ENCODE measurements at places on chromosomes 16 and 17.

- DNase-seq = no peak
These were observed 818 bp downstream of the DPH1 start for GRCh38 chr17:2030779-2031163.

DNA sequence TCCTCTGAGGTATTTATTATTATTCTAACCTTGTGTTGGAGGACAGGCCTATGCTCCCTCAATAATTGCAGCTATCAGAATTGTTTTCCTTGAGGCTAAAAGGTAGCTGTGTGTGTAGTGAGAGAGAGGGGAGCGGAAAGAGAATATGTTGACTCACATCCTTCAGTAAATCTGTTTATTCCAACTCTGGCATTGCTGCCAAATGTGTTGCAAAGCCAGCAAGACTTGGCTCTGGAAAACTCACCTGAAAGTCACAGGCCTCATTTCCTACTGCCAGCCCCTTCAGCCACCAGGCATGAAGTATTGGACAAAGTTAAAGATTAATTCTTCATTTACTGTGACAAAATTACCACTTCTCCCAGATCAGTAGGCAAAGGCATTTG is 9.6 kb downstream of the CA10 start:
- peak; percentile 83 for DNase-seq

- peak; percentile 17 for DNase-seq
These were observed 21.2 kb downstream of the SMG6 start for GRCh38 chr17:2282297-2282873.

GRCh38 chr17:44646280-44646679 is 10.0 kb upstream of the MEIOC start:
- DNase-seq = no peak

DNA sequence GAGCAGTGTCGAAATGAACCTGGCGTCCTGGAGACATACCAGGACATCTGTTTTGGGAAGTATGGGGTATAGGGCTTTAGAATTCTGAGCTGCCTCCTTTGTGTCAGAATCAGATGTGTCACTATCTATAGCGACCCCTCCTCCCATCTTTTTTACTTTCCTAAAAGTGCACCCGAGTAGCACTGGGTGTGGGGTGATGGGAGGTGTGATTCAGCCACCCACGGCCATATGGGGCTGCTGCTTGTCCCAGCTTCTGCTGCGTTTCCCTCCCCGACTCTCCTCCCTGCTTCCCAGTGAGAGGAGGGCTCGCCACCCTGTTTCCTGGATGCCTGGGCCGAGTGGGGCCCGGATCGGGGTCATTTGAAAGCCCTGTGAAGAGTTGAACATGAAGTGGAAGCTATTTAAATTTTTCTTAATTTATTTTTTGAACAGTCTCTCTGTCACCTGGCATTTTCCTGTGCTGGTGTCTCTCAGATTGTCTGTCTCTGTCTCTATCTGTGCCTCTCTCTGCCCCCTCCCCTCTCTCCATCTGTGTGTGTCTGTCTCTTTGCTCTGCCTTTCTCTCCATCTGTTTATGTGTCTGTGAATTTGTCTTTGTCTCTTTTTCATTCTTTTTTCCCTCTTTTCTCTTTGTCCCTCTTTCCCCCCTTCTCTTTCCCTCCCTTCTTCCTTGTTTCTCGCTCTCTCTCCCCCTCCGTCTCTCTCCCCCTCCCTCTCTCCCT is 638.8 kb upstream of the EEF2KMT start:
- DNase-seq = no peak

DNA sequence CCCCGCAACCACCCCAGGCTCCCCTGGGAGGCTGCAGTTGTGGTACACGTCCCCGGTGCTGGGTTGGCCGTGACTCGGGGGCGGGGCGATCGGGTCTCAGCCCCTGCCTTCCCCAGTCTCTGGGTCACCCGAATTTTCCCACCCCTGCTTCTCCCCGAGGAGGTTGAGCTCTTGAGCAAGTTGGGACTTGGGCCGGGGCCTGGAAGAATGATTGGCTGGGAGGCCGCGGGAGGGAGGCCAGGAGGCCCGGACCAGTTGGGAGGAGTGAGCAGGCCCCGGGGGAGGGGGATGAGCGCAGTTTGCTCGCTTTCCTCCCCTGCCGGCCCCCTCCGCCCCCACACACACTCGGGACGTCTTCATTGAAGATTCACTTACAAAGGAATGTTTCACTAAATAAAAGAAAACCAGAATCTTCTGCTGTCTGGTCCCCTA is 4.5 kb upstream of the HEXIM1 start:
- no peak for DNase-seq

DNA sequence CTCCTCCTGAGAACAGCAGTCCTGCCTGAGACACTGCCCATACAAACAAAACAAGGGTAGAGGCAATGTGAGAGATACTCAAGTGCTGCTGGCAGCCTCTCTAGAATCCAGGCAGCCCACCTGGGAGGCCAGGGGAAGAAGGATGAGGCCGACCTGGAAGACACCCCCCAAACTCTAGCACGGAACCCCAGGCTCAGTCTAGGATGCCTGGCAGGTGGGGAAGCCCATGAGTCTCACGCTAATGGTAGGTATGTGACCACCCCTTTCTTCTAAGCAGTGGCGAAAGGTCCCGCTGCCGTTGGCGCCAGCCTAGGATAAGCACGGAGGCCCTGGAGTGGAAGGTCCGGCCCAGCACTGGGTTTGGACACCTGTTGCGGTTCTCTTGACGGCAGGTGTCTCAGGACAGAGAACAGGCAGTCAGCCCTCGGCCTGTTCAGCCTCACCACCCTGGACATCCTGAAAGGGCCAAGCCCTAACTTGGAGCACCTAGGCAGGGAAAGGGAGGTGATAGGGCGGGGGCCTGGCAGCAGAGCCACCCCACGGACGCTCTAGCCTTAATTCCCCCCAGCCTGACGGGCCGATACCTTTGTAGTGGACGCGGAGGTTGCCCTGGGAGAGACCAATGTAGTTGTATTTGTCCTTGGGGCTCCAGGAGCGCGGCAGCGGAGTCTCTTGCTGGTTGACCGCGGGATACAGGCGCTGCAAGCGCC is 487 bp downstream of the RANBP10 start:
- no peak for DNase-seq

- DNase-seq = no peak
These were observed 22.9 kb downstream of the RPGRIP1L start for GRCh38 chr16:53680756-53681155.

DNA sequence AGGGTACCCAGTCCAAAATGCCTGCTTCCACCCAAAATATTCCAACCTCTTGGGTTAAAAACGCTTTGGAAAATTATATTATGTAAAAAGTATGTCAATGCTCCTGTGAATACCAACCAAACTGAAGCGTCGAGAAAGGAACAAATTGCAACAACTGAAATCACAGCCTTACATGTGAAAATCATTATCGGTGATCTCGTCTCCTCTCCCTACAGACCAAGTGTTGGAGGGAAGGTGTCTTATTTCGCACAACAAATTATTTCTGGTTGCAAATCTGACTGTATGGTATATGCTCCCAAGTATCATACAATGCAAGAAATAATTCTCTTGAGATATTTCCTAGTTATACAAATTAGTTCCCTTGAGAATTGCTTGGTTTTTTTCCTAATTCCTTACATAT is 89.3 kb upstream of the CDYL2 start:
- DNase-seq = no peak

GRCh38 chr17:63275318-63275970 is 170.7 kb downstream of the CYB561 start:
- no peak for DNase-seq

DNA sequence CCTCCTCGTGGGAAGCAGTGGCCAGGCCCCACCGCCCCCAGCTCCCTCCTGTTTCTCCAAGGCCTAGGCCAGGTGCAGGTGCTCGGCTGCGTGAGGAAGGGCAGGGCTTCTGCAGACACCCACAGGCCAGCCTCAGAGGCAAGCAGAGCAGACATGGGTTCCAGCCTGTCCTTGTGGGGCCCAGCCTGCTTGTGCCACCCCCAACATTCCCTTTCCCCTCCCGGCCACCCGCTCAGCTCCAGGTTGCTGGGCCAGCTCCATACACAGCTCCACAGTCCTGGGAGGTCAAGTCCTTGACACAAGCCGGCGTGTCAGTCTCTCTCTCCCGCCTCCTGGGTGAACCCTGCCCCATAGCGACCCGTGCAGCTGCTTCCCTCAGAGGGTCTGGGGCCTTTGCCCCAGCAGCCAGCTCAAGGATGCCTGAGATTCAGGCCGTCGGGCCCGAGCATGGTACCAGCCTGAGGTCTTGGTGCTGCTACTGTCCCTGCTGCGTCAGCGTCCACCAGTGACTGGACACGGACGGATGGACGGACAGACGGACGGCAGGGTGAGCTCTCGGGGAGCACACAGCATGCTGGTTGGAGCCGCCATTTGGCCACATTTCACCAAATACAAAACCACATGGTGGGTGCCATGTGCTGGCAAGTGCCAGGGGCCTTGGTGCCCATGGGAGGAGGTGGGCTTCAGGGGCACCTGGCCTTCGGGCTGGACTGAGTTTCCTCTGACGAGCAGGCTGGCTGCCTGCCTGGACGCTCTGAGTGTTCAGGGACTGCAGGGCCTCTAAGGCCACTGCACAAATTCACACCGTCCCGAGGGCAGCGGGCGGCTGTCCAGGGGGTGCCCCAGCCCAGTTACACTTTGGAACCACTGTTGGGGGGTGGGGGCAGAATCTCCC is 8.0 kb downstream of the SECTM1 start:
- no peak for DNase-seq

DNA sequence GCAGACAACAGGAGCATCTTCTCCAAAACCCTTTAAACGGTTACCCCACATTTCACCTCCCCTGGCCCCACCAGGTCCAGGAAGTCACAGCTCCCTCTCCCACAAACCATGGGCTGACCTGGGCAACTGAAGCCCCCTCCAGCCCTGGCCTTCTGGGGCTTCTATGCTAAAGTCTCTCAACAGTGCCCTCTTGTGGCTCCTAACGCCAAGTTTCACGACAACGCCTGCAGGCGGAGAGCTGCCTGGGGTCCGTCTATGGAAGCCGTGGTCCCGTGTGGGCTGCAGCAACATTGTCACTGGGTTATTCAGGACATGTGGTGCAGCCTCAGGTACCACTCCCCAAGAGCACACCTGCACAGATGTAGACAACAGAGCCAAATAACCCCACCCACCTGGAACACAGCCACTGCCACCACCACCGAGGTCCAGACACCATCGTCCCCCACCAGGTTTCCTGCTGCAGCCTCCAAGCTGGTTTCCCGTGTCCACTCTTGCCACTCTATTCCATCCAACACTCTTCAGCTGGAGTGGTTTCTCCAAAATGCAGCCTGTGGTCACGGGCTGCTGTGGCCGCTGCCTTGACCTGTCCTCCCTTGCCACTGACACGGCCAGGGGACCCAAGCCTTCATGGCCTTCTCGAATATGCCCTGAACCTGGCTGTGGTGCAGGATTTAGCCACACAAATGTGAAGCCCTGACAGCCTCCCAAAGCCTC is 19.1 kb downstream of the C16orf95 start:
- DNase-seq = no peak

DNA sequence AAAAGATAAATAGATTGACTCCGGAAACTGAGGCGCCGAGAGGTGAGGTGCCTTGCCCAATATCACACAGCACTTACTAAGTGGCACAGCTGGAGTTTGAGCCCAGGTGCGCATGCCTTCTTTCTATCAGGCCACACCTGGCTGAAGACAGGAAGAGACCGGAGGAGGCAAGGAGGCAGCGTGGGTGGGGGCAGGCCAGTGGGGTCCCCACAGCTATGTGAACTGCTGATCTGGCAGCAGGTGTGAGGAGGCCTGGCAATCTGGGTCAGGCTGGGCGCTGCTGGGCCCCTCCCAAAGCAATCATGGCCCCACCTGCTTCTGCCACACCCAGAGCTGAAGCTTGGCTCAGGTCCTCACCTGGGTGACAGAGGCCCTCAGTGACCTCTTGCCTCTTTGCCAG is 1.9 kb upstream of the GDPD3 start:
- no peak for DNase-seq

GRCh38 chr16:2082983-2083364 is 35.2 kb downstream of the TSC2 start:
- no peak for DNase-seq

DNA sequence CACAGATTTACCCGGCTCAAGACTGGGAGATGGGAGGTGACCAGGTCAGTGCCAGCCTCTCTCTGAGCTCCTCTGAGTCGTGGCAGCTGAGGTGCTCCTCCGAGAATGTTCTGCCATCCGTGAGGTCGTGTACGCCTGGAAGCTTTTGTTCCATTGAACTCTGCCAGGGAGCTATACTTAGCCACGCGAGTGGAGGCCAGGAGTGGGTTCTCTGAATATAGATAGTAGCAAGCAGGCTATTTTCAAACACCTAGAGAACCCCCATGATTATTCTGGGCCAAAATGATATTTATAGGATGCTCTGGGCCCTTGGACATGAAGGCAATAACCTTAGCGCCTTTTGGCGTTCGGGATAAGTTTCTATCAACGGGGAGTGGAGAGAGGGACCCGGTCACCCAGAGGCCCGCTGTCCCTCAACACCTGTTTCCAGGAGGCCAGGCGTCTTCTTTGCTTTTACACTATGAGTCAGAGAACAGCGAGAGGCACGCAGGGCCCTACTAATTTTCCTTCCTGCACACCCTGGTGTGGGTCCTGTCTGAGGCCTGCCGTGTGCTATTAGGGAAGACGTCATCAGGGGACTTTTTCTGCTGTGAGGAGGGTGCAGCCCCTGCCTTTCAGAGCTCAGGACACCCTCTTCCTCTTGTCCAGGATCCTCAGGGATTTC is 11.0 kb upstream of the MVD start:
- no peak for DNase-seq

DNA sequence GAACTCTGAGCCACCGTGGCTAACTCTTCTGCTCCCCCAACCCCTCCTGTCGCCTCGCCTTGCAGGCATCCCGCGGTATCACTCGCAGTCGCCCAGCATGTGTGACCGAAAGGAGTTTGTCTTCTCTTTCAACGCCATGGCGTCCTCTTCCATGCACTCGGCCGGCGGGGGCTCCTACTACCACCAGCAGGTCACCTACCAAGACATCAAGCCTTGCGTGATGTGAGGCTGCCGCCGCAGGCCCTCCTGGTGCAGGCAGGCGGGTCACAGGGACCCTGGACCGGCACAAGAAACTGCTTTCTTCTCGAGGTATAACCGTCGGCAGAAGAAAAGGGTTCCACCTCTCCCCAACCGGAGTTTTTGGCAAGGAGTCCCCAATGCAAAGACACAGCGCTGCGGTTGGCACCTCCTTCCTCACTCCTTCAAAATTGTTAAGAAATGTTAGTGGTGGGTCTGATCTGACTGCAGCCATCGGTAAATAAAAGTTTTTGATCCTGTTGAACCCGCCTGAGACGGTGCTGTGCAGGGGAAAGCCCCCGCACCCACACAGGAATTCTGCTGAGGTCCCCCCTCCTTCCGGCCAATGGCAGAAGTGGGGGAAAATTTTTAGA is 2.6 kb downstream of the FOXF1 start:
- DNase-seq = no peak

DNA sequence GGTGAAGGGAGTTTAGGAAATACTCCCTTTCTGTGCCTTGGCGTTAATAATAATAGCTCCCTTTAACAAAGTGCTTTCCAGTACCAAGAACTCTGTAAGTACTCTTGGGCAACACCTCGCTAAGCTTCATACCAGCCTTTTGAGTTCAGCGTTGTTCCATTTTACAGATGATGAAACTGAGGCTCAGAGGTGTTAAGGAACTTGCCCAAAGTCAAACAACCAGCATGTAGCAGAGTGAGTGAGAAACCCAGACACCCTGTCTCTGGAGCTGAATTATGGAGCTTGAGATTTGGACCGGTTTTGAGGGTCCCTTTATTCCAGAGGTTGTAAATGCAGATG is 607 bp downstream of the KATNIP start:
- DNase-seq = no peak

Measured in NCI-H2081 (cell line).